ENCODE measurements at places on chromosomes 12 and 14. TPM values are rescaled to one million over a fixed set of nuclear protein-coding genes. Genes with fewer than 3 reads are reported as not detected.

Gene LRP1-AS
- total RNA-seq = not detected

Gene FOXM1
- total RNA-seq = 36.8 TPM

Gene MYF5
- total RNA-seq = not detected

Gene RERGL
- not detected for total RNA-seq

Gene SLC4A8
- 1.1 TPM for total RNA-seq

Gene AMN1
- total RNA-seq = 9.8 TPM

Gene KLRK1
- total RNA-seq = not detected

Gene NOXRED1
- not detected for total RNA-seq

All from epithelial cell of proximal tubule (primary cell).